T1000 (cell line): ENCODE measurements at places on chromosomes 2 and 18.

DNA sequence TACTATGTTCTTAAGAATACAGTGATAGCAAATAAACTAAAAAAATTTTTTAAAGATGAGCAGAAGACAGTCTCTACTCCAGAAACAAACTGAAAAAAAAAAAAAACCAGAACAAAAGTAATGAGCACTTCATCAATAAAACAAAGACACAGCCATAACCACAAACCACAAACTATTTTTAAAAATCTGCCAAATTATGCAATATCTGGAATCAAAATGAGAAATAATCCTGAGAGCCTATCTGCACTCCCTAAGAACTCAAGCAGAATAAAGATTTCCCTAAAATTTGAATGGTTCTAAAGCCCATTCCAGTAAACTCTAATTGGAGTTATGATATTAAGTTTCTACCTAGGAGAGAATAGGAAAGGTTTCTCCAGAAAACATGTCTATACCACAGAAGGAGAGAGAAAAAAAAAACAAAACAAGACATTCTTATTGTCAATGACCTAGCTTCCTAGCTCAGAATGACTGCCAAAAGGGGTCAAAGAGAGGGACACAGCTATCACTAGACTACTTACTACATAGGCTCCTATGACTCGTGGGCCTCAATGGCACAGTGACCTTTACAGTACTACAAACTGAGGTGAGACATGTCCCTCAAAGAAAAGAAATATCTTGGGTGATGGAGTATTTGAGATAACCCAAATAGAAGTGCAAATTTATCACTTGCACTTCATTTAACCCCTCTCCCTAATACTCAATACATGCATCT is 262.8 kb downstream of the ZEB2 start:
- no peak for DNase-seq

- DNase-seq: no peak
These were observed 876.3 kb downstream of the BCL11A start for GRCh38 chr2:59677158-59677557.

- no peak for DNase-seq
These were observed 120.8 kb upstream of the STK17B start for GRCh38 chr2:196291873-196292800.

DNA sequence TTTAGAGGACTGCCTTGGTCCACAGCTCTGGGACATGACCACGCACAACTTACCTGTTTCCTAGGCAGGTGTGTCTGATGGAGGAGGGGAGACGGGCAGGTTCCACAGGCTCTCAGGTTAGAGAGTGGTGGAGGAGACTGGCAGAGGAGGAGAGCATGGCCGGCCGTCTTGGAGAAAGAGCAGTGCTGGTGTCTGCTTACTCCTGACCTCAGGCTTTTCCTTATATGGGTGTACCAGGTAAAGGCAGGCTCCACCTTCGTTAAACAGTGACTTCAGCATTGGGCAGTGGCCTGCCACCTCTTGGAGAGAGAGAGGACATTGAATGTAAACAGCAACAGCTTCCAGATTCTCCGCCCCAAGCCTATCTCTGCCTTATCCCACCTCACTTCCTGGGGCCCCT is at the start of gene CAPN13:
TSS of gene CAPN13 (minus strand) at position 198 of the 400 bp plus-strand sequence. CDS start 20,121 bp downstream, outside the sequence.
- DNase-seq: no peak

DNA sequence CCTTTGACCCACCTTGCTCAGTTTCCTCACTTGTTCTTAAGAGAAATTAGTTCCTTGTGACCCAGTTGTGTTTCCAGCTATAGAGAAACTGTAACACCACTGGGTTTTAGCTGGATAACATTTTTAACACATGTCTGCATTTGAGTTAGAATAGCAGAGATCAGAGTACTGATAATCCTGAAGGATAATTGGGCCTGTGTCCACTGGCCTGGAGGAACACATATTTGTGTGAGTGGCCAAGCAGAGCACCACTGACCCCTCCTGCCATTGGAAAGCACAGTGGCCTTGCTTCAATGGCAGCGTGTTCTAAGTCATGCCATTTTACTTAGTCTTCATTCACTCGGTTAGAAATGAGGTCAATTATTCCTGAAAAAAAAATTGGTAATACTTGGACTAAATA is 42.6 kb downstream of the PKP4 start:
- DNase-seq: no peak

GRCh38 chr2:10531874-10532637 is 83.9 kb upstream of the ODC1 start:
- no peak for DNase-seq

DNA sequence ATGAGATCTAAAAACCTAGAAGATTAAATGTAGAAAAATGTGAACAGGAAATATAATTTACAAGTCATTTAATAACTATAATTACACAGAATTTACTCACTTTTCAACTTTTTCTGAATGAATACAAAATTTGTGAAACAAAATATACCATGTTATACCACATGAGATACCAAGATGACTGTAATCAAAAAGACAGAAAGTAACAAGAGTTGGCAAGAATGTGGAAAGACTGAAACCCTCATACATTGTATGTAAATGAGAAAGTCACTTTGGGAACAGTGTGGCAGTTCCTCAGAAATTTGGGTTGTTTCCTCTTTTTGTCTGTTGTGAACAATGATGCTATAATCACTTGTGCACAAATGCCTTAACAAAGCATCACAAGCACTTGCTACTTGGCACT is 145.4 kb upstream of the ZNF804A start:
- DNase-seq: no peak

DNA sequence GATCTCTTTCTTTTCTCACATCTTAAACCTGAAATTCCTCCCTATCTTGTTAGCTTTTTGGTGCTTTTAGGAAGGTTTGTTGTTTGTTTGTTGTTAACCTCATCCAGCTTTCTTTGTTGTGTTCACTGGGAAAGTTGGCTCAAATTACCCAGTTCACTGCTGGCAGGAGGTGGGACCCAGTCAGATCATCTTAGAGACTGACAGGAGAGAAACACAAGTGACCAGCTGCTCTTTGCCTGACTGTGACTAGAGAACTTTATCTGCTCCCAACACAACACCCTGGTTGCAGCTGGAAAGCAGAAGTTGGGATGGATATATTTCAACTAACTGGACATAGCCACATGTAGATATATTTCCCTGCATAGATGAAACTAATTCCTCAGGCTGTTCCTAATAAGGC is 10.0 kb downstream of the MAPK4 start:
- no peak for DNase-seq
